ENCODE measurements at places on chromosomes 1 and 21.

- peak; percentile 11 for DNase-seq
Measured at GRCh38 chr1:246020211-246020954, 486.7 kb downstream of the SMYD3 start.

DNA sequence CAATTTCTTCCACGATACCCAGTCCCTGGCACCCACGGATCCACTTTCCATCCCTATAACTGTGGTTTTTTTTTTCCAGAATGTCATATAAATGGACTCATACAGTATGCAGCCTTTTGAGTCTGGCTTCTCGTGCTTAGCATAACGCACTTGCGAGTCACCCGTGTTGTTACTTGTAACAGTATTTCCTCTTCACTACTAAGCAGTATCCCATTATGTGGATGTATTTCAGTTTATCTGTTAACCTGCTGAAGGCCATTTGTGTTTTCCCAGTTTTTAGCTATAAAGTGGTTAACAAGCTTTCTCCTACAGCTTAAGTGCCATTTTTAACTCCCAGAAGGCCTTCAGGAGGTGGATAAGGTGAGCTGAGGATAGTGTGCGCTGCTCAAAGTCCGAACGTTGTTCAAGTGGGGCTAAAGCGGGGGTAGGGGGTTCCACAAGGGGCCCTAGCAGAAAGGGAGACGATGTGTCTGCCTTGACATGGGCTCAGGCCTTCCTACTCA lies 829 bp downstream of the ADAR start:
- DNase-seq, result peak; percentile 38

DNA sequence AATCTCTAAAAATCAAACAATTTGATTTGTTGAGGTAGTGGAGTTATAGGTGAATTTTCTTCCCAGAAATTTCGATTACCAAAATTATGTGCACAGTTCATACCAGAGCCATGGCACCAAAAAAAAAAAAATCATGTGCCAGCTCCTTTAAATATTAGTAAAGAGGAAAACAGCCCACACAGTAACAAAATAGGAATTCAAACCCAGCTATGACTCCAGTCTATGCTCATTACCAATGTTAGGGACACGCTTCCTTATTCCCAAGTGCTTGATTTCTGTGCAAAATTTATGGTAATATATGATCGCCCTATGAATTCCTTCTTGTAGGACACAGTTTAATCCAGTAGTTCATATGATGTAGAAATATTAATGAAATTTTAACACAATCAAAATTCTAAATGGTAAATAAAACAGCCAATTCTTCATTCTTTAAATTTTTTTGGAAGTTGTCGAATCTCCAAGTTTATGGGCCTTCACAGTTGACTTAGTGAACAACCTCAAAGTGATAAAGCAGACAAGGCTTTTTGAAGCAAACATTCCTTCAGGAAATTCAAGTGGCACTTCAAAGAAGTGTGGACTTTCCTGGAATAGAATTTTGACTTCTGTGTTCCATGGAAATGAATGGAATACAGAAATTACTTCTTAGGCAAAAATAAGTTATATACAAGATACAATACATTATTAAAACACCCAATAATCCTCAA lies 1.9 kb downstream of the TOR1AIP2 start:
- DNase-seq, result no peak

DNA sequence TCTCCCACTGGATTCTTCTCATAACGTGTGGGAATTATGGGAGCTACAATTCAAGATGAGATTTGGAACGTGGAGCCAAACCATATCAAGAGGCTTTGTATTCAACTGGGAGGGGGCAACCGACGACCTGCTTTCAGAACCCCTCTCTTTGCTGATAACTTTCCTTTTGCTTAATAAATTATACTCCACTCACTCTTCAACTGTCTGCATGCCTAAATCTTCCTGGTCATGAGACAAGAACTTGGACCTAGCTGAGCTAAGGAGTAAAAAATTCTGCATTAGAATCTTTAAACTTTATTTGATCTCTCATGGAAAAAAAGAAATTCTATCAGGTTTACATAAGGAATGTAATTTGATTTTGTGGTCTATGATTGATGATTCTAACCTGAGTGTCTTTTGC lies 86.7 kb upstream of the CYYR1 start:
- no peak for DNase-seq

DNA sequence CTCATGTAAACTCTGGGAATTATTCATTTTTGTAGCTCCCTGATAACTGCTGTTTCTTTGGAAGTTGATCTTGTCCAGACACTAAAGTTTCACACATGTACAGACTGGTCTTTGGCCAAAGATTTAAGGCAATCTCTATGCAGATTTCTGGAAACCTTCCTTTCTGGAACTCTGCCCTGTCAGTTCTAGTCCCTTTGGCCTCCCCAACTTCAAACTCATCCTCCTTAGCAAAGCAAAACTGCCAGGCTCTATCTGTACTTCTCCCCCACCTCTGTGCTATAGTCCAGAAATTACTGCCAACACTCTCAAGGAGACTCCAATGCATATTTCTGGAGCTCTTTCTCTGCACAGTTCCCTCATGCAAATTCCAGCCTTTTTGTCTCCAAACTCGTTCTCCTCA lies 36.5 kb downstream of the C1orf198 start:
- DNase-seq, result no peak

- no peak for DNase-seq
Measured at GRCh38 chr1:151839457-151840403, at the start of gene C2CD4D. Gene C2CD4D (minus strand): TSS chr1:151839820. CDS start chr1:151838989, 831 bp downstream.

DNA sequence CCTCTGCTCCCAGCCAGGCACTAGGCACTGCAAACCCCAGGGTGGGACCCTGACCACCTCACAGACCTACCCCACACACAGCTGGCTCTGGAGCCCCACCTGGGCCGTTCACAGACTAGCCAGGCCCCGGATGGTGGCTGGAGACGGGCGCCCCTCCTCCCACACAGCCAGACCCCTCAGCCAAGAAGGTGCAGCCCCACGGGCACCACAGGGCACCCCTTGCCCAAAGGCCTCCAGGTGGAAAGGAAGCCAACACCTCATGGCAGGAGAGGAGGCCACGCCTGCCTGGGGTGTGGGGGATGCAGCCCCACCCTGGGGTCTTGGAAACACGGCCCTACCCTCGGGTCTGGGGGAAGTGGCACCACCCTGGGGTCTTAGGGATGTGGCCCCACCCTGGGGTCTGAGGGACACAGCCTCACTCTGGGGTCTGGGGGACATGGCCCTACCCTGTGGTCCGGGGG lies 44.6 kb downstream of the WNT9A start:
- DNase-seq, result no peak

DNA sequence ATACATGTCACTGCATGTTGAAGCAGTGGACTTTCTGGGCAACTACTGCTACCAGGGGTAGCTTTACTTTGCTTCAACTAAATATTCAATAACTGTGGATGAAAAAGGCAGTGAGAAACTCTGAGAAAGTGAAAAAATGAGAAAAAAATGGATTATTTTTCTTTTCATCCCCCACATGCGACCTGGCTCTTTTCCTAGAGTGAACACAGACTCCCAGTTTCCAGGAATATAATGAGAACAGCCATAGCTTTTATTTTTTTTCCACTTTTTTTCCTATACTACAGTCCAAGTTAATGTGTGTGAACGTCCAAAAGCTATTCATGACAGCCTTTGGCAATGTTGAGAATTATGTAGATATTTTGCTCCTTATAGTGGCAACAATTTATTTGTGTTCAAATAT lies 230.4 kb downstream of the DNM3 start:
- DNase-seq, result no peak

DNA sequence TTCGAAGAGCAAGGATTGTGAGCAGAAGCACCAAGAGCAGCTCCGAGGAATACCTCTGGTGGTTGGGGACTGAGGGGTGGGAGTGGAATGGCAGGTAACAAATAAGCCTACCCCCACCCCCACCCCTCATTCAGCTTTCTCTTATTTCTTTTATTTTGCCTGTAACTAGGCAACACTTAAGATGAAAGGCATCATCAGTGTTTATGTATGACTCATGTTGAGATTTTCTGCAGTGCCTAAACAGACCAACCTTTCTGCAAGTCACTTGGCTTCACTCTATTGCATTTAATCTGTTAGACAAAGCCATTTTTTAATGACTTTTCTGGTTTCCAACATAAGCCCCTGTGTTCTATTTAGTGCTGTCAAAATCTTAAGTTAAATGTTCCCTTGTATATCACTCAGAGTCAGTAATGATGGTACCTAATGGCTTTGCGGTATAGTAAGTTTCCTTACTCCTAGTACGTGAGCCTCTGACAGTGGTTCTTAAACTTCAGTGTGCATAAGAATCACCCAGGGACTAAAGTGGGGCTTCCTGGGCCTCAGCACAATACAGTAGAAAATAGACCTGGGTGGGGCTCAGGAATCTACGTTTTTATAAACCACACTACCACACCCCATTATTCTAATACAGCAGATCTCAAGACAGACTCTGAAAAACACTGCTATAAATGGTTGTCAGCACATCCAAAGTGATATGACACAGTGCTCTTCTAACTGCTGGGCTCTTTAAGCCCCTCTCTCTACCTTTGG lies 19.9 kb downstream of the CASQ2 start:
- DNase-seq, result peak; percentile 67

- peak; percentile 35 for DNase-seq
Measured at GRCh38 chr1:149936170-149936991, at the start of gene MTMR11. Gene MTMR11 (minus strand): TSS chr1:149936879. CDS start chr1:149936647, 232 bp downstream.

DNA sequence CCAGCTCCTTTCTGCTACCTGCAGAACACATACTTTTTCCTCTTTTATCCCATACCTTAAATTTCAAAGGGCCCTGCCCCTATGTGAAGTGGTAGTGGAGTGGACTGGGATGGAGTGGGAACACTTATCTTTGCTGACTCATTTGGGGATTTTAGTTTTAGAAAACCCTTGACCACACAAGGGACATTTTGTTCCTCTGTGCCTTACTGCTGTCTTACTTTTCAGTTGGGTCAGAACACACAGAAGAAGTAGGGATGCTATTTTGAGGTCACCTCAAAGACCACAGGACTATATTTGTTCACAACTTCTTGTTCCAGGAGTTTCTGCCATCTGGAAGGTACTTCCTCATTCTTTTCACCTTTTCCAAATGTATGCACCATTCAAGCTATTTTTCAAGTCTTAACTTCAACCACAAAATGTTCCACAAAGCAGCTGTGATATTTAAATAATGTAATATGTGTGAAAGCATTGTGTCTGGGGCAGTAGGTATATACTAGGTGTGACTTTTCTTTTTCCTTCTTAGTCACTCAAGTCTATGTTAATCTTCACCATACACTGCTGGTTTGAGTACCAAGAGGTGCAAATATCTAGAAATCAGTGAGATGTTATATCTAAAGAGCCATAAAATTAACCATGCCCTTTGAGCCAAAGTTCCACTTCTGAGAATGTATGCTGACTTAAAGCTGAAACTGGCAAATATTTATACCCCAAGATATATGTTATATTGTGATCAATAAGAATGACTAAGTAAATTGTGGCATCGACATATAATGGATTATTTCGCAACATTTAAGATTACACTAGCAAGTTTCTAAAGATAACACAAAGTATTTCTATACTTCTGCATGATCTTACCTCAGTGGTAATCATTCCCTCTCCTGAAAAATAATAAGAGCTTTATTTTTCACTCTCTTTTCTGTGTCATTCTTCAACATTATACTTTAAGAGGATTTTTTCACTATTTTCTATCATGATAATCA lies 308.5 kb downstream of the MRPL39 start:
- DNase-seq, result no peak

DNA sequence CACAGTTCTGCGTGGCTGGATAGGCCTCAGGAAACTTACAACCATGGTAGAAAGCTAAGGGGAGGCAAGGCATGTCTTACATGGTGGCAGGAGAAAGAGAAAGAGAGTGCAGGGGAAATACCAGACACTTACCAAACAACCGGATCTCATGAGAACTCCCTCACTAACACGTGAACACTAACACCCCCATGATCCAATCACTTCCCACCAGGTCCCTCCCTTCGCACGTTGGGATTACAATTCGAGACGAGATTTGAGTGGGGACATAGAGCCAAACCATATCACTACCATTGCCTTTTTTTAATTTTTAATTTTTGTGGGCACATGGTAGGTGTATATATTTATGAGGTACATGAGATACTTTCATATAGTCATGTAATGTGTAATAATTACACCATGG lies 23.8 kb upstream of the PPP1R8 start:
- no peak for DNase-seq

DNA sequence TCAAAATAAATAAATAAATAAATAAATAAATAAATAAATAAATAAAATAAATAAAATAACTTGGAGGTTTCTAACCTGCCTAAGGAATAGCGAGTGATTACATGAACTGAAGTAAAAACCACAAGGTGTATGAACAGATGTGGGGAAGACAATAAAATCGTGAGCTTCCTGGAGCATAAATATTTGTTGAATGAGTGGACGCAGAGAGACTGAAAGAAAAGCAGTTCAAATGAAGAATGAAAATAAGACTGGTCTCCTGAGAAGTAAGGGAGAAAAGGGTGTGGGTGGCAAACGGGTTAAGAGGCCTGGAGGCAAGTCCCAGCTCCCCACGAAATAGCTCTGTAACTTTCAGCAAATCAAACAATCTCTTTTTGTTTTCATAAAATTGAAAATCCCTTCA lies 33.6 kb downstream of the CHML start:
- no peak for DNase-seq

DNA sequence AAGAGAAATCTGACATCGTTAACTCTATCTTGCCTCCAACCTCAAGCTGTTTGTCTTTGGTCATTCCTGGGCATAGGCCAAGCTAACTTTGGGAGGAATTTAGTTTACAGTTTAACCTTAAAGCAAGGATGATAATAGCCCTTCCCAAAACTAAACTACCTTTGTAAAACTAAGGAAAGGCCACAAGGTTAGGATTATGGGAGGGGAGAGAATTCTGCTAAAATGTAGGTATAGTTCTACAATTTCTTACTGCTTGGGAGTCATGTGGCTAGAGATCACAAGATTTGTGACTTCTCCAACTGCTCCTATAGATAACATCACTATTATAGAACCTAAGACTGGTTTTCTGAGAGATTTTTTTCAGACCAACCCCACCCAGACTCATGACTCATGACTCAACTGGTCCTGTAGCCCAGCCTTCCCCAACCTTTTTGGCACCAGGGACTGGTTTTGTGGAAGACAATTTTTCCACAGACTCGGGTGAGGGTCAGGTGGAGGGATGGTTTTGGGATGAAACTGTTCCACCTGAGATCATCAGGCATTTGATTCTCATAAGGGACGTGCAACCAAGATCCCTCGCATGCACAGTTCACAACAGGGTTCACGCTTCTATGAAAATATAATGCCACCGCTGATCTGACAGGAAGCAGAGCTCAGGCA lies 70.7 kb upstream of the MUTYH start:
- peak; percentile 16 for DNase-seq

DNA sequence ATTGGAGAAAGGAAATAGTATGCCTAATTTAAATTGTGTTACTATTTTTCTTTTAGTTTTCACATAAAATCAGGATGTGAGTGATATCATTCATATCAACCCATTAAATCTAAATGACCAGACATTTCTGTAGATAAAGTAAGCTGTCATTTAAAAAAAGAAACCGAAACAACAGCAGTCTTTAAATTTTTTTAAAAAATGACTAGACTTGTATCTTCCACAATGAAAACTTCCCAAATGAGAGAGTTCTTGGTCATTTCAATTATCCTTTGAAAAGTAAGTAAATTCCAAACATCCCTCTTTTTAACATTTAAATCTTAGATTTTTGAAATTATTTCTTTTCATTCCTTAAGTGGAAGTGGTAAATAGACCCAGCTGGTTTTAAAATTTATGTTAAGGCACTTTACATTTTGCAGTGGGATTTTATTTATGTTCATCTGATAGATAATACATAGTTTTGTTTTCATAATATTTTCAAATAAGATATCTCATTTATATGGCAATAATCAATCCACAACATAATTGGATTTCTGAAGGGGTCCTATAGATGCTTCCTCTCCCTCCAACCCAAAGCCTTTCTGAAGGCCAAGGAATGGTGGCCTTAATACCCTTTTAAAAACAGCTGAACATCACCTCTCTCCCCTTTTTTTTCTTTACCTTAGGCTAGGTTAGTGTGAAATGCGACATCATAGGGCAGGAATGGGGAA lies 3.1 kb downstream of the FOXD3 start:
- DNase-seq, result no peak

Measured in stromal cell of bone marrow (primary cell).